Right ventricle myocardium superior (tissue), 1 donor: ENCODE measurements at places on chromosomes 5 and 9.

DNA sequence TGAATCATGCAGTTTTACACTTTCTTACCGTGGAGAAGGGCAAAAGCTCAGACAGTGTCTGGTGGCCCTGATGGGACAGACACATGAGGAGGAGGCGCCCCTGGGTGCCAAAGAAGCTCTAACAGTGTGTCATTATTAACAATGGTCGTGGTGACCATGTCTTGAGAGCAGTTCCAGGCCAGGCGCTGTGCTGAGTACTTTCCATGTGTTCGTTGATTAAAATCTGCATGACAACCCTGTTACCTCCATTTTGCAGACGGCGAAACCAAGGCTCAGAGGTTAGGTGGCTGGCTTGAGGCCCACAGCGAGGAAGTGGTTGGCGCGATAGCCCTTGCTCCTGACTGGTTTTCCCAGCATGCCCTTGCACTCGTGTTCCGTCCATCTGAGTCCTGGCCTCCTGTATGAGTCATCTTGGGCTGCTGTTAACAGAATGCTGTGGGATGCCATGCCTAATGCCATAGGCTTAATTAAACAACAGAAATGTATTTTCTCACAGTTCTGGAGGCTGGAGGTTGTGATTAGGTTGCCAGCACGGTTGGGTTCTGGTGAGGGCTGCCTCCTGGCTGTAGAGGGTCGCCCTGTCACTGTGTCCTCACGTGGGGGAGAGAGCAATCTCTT lies 92.0 kb downstream of the AMBP start:
- no peak for DNase-seq

DNA sequence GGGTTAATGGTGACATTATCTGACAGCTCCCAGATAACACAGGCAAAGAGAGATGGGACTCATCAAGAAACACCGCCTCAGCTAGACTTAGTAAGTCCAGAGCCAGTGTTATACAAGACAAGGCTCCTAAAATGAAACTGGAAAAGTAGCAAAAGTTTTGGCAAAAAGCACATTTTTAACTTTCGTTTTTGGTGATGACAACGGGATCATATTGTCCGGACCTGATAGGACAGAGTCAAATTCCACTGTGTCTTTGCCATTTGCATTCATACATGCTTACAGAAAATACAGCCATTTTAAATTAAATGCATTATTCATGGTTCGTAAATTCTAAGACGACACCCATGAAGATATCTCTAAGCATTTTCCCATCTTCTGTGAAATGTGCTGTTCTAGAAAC lies 152.1 kb downstream of the CRB2 start:
- DNase-seq = no peak

- DNase-seq = no peak
Measured at GRCh38 chr5:112996830-112997374, 20.3 kb downstream of the DCP2 start.

GRCh38 chr9:113215132-113215531 lies 5.9 kb downstream of the FKBP15 start:
- DNase-seq = no peak

DNA sequence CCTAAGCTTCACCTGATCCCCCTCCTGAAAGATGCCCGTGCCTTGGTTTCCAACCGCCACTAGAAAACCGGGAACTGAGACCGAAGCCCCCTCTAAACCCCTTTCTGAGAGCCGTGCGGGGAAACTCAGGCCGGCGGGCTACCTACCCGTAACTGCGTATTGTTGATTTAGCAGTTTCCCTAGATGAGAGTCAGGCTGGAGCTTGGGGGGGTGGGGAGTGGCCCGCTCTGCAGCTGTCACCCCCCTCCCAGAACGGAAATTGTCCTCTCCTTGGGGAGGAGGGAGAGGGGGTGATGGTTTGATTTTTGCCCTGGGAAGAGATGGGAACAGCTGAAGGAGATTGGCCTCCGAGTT lies 2.5 kb downstream of the CXXC5 start:
- no peak for DNase-seq

GRCh38 chr9:117825609-117826347 lies 121.6 kb downstream of the TLR4 start:
- DNase-seq = no peak

DNA sequence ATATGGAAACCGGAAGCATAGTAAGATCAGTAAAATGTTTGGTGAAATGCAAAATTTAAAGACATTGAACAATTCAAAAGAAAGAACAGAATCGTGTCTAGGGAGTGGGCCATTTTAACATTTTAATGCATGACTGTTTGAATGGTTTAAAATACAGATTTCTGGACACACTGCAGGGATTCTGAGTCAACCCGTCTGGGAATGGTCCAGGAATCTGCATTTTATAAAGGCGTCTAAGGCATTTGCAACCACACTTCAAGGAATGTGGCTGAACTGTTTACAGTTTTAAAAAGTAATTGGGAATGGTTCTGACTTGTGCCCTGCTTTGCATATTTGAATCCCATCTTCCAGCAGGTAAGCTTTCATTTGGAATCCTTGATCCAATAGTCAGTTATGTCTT lies 811.7 kb upstream of the WWC1 start:
- DNase-seq = no peak
